ENCODE measurements at places on chromosomes 6 and 20. TPM values are rescaled to one million over a fixed set of nuclear protein-coding genes. Genes with fewer than 3 reads are reported as not detected.

NNAT gene
- 10.7 TPM for total RNA-seq

OR2H2 gene
- total RNA-seq = not detected

DAAM2 gene
- 0.42 TPM for total RNA-seq

CCDC170 gene
- 0.53 TPM for total RNA-seq

CTSA gene
- 169 TPM for total RNA-seq

ELOVL4 gene
- 4.1 TPM for total RNA-seq

PMEPA1 gene
- total RNA-seq = 47.1 TPM

TFAP2D gene
- not detected for total RNA-seq

SPATA25 gene
- total RNA-seq = not detected

Measured in endothelial cell of umbilical vein (primary cell).